ENCODE measurements at places on chromosomes 6 and 20.

GRCh38 chr20:62309947-62310756 lies 7.4 kb downstream of the ADRM1 start:
- DNase-seq: no peak

DNA sequence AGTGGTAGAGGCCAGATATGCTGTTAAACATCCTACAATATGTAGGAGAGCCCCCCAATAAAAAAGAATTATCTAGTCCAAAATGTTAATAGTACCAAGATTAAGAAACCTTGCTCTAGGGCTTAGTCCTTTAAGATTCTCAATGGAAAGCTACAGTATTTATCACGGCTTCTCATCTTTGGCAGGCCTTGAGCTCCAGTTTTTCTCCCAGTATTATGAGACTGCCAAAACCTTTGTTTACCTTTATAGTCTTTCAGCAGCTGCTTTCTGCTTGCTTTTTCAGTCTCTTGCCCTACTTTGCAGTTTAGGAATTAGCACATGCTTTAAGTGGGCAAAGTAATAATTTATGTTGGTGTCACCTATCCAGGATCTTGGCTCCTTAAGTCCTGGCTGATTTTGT lies 59.7 kb downstream of the NHLRC1 start:
- DNase-seq: no peak

- DNase-seq: no peak
Measured at GRCh38 chr20:60453388-60454246, 495.4 kb downstream of the CDH26 start.

DNA sequence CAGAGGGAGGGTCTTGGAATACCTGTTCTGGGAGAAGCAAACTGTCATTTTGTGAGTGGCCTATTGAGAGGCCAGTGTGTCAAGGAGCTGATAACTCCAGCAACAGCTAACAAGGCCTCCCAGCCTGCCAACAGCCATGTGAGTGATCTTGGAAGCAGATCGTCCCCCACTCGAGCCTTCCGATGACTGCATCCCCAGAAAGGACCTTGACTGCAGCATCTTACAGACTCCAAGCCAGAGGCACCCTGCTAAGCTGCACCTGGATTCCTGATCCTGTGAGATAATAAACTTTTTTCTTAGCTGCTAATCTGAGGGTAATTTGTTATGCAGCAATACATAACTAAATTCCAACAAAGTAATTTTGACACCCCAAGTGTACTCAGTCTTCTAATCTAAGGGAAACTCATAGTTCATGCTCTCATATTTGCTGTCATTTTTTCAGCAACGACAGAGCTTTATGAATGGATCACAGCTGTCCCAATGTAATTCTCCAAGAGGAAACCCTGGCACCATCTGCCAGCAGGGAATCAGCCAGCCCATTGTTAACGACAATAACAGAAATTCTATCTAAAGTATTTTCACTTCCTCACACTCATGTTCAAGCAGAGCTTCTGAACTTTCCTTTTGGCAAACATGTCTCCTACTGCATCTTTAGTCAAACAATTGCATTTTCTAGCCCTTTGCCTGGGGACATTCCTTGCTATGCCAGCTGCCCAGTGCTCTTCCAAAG lies 470.2 kb upstream of the BTBD3 start:
- peak; percentile 37 for DNase-seq

- no peak for DNase-seq
Measured at GRCh38 chr6:156392648-156393047, 384.5 kb upstream of the ARID1B start.

DNA sequence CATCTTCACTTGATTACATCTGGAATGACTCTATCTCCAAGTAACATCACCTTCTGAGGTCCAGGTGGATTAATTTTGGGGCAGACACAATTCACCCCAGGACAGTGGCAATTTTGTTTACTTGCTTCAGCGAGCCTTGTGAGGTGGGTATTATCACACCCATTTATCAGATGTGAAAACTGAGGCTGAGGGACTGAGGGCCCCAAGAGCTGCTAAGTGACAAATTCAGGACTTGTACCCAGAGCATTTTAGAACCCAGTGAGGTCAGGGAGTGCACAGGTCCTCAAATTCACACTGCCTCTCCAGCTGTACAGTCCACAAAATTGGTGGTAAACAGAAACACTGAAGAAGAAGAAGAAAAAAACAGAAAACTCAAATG lies 125.2 kb upstream of the PMEPA1 start:
- DNase-seq: no peak

- no peak for DNase-seq
Measured at GRCh38 chr6:423055-423798, 31.7 kb downstream of the IRF4 start.

DNA sequence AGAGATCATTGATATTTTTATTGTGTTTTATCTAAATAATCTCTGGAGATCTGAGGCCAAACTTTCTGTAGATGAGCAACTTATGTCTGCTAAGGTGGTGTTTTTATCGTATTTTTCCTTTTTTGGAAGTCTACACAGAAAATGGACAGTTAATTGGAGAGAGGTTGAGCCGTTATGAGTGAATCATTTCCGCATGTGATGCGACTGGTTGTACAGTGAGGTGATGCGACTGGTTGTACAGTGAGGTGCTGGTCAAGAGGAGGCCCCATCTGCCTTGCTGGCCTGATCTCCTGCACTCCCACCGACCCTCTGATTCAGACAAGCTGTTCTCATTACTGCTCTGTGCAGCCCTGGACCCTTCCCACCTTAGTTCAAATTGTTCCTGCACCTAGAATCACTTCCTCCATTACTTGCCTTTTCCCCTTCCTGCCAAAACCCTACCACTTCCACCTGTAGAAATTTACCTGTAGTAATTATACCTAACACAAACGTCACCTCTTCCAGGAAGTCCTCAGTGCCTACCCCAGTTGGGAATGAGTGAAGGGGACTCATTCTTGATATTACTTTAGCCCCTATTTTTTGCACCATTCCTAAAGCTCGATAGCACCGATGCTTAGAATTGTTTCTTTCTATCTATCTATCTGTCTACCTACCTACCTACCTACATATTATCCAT lies 100.3 kb downstream of the ZDHHC14 start:
- no peak for DNase-seq

DNA sequence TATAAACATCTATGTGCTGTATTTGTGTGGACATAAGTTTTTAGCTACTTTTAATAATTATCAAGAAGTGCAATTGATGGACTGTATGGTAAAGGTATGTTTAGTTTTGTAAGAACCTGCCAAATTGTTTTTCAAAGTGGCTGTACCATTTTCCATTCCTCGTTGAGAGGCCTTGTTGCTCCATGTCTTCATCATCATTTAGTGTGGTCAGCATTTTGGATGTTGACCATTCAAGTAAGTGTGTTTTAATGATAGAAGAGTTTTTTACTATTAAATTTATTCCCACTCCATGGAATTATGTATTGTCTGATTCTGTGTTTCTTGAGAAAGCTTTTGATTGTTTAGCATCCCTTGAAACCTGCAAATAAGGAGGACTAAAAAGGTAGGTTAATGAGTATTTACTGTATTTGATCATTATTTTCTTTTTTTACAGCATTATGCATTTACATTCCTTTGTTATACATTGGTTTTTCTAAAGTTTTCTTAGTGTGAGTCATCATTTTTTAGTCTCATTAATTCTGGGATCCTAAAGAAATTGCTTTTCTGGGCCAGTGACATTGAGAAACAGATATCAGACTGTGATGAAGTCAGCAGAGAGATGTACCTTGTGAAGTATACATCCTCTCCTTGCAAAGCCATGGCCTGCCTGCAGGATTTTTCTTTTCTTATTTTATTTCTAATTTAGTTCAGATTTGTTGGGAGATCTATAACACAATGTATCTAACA lies 312.8 kb upstream of the PTCHD4 start:
- DNase-seq: no peak

DNA sequence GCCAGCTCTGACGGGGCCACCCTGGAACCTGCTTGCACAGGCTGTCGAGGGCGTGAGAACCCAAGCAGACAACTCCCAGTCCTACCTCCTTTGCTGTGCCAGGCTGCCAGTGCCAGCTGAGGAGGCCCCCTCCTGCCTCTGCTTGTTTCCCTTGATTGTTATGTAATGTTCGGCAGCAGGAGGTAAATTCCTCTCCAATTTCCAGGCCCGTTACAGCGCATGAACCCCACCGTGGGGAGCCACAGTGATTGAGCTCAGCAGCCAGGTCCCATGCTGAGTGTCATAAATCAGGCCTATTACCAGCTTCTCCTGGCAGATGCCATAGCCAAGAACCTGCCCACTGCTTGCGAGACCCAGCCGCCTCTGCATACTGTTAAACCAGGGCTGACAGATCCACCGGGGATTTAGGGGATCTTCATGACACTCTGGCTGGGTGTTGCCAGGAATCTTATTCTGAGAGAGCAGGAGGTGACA lies 320.5 kb downstream of the DHX35 start:
- no peak for DNase-seq

GRCh38 chr6:90610751-90611542 lies 24.1 kb upstream of the MAP3K7 start:
- DNase-seq: peak; percentile 34

GRCh38 chr6:63923139-63923739 lies 287.6 kb downstream of the PHF3 start:
- peak; percentile 47 for DNase-seq

DNA sequence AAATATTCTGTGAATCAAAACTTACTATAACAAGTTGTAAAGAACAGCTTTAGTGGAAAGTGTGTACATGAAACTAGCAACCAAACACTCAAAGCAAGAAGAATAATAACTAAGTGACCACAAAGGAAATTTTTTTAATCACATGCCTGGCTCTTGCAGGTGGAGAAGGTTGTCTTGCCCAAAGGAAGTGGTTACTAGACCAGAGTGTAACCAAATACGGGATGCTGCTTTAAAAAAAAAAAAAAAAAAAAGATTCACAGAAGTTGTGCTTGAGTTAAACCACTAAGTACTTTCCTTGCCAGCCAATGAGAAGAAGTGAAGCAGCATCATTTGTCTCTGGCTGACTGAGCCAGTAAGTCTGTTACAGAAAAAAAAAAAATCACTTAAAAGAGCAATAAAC lies 19.1 kb upstream of the HLA-DQB1 start:
- DNase-seq: peak; percentile 12

GRCh38 chr20:9520086-9520485 lies 5.7 kb downstream of the LAMP5 start:
- DNase-seq: no peak

- DNase-seq: no peak
Measured at GRCh38 chr6:48813836-48814235, 649.2 kb downstream of the MMUT start.

DNA sequence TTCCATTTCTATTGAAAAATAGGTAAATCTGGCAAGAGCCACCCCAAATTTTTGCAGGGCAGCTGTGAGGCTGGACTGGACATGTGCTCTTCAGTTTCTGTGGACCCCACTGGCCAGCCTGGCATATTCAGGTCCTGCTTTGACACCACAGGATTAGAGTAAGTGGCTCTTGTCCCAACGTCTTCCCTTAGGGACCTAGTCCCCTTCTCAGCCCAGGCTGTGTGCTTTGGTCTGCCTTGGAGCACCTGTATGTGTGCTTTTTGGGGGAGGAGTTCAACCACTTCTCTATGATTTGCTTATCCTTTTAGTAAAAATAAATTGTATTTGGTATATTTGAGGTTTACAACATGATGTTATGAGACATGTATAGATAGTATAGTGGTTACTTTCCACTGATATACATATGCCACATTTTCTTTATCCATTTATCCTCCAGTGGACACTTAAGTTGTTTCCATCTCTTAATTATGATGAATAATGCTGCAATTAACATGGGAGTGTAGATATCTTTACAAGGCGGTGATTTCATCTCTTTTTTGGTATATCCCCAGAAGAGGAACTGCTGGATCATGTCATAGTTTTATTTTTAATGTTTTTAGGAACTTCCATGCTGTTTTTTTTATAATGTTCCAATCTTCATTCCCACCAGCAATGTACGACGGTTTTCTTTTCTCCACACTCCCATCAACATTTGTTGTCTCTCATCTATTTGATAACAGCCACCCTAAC lies 167.8 kb upstream of the UST start:
- DNase-seq: no peak

GRCh38 chr6:87139236-87139635 lies 16.1 kb upstream of the ZNF292 start:
- peak; percentile 59 for DNase-seq

DNA sequence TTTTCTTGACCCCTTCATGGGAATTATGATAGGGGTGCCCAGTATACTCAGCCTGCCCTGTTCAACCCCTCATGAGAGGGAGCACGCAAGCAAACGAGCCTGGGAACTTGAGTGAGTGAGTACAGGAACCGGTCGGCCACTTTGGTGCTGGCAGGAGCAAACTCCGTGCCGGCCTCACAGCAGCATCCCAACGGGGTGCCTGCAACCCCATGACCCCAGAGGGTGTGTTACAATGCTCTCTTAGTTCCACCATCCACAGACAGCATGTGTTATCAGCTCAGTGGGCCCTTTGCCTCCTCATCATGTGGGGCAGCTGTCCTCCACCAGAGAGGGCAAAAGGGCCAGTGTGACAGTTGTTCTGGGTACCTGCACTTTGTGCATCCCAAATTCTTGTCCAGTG lies 289.8 kb downstream of the FRK start:
- DNase-seq: no peak

- DNase-seq: no peak
Measured at GRCh38 chr6:1144842-1145767, 166.8 kb upstream of the FOXQ1 start.

DNA sequence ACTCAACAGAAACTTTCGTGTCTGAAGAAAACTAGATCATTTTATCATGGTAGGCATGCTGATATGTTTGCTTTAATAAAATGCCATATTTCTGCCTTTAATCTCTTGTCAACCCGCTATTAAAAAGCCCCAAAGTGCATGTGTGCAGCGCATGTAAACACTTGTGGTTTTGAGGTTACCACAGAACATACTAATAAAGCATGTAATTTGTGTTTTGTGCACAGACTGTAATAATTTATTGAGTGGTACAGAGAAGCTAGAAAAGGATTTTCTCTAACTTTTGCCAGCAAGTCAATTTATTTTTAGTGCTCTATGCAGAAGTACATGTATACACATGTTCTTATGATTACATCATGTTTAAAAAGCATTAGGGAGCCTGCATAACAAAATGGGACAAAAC lies 349.9 kb upstream of the SLC35B3 start:
- DNase-seq: no peak

DNA sequence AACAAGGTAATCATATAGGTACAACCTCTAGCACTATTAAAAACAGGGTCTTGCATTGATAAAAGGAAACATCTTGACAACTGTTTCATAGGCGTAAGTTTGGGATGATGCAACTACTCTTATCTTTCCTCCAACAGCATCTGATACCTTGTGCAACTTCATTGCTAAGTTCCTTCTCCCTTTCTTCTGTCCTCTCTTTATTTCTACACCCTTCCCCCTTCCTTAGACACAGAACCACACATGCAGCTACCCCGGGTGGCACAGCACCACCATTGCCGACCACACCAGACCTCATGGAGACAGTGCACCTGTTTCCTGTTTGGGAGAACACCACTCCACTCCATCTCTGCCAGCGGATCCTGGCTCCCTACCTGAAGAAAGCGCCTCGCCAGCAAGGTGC lies 14.4 kb downstream of the MYB start:
- DNase-seq: no peak

- DNase-seq: no peak
Measured at GRCh38 chr6:136886091-136886490, 36.0 kb upstream of the SLC35D3 start.

- no peak for DNase-seq
Measured at GRCh38 chr20:41268402-41268801, 49.1 kb downstream of the ZHX3 start.
